ENCODE measurements at places on chromosomes 2 and 18.
A peak's percentile ranks its signal among the peaks of the same experiment; 100 is the strongest.

DNA sequence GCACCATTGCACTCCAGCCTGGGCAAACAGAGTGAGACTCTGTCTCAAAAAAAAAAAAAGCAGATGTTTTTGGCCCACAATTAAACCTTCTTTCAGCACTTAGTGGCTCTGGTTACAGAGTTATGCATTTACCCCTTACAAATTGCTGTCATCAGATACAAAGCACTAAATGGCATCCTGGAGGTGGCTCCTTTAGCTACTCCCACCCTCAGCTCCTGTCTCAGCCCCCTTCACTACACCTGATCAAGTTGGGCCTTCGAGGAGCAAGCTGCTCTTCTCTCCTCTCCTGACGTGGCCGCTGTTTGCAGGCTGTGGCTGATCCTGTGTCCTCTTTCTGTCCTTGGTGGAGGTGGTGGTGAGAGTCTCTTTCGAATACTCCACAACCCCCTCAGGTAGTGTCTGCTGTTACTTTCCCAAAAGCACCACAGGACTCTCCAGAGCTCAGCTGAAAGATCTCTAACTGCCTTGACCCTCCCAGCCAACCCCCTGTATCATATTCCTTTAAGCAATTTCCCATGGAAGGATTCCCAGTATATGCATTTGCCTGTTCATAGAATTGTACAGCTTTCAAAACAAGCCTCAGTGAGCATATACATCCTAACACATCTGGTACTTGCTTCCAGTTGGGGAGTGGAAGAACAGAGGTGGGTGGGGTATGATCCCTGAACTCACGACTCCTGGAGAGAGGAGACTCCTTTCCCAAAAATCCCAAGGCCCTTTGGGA lies 285.9 kb downstream of the CLIP4 start:
- no peak for DNase-seq

DNA sequence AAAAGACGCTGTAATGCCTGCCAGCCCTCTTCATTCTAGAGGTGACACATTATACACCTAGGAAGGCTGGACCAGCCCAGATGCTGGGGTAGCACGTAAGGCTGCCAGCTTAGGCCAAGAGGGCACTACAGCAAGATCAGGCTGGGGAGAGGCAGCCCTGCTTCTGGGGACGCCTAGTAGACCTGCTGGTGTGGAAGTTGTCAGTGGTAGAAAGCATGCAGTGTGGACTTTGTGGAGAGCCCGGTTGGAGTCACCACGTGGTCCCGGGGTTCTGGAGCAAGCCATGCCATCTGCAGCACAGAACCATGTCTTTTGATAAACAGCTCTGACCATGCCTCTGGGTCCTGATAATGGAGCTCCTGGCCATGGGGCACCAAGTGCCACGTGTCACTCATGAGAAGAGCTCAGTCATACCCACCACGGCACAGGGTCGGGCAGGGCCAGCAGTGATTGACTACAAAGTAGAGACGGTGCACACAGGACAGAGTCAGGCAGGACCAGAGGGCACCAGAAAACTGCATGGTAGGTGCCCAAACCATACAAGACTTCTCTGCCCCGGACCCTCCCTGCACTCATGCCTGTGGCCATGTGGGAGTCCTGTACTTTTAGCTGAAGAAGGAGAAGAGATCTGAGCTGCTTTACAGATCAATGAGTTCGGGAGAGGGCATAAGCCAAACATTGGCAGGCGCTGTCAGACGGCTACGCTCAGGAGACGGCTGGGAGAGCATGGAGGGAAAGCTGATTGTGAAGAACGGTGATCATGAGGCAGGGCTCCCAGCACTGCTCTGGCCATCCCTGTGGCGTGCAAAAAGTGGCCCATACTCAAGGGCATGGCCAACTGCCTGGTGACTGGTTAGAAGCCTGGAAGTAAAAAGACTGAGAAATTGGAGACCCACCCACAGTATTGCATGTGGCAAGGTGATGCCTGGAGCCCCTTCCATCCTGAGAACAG lies 114.9 kb downstream of the EIPR1 start:
- DNase-seq, result no peak

- no peak for DNase-seq
Measured at GRCh38 chr2:21282515-21282898, 158.7 kb downstream of the TDRD15 start.

DNA sequence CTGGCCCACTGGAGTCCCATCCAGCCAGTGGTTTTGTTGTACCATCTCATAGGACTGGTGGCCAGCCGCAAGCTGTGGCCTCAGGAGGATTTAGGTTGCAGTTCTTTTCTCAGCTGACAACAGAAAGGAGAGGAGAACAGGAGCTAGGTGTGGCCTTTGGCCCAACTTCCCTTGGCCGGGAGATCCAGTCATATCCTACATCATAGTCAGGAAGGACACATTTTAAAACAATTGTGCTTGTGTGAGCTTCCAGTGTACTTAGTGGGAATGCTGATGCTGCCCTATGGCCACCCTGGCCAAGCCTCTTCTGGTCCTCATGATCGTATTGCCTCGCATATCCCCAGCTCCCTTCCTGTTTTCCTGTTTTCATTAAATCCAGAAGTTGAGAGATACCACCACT lies 98.1 kb downstream of the WDSUB1 start:
- DNase-seq, result no peak

GRCh38 chr18:27609221-27609620 lies 424.1 kb upstream of the CHST9 start:
- DNase-seq, result peak; percentile 11

GRCh38 chr18:10128921-10129501 lies 215.2 kb downstream of the VAPA start:
- DNase-seq, result peak; percentile 53

DNA sequence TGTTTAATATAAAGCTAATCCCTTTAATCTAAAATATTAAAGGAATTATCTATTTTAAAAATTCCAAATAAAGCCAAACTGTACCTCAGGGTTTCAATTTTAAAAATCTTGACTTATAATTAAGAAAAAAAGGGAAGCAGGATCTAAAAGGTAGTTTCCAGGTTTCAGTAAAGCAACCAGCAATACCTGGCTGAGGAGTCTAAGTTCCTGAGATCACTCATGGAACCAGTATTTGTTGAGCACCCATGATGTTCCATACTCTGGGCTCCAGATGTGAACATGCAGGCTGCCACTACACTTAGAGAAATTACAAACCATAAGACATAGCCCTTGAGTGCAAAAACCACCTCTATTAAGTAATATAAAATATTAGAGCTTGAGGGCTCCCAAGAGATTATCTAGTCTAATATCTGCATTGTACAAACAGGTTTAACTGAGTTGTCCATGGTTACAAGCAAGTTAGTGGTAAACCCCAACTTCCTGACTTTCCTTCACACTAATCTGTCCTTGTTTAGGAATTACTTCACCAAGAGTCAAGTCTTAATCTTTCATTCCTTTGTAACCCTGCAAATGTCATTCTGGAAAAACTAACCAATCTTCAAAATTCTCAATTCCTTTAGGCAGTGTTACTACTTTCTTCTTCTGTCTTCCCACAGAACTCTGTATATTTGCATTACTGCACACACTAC lies 49.2 kb downstream of the CLASP1 start:
- peak; percentile 10 for DNase-seq

DNA sequence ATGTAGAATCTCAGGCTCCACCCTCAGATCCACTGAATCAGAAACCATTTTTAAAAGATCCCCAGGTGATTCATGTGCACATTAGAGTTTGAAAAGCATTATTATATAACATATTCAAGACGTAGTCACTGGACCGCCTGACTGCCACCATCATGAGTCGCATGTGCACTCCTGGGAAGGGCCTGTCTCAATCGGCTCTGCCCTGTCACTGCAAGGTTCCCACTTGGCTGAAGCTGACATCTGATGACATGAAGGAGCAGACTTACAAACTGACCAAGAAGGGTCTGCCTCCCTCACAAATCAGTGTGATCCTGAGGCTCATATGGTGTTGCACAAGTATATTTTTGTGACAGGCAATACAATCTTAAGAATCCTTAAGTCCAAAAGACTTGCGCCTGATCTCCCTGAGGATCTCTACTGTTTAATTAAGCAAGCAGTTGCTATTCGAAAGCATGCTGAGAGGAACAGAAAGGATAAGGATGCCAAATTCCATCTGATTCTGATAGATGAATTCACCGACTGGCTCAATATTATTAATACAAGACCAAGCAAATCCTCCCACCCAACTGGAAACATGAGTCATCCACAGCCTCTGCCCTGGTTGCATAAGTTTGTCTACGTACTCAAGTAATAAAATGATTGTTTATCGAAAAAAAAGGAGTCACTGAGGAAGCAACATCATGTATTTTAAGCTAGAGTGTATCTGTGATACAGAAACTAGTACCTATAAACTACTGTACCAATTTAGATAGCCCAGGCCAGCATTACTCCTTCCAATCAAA lies 26.2 kb downstream of the ATAD2B start:
- DNase-seq, result peak; percentile 80

GRCh38 chr18:9867071-9867594 lies 18.6 kb upstream of the TXNDC2 start:
- DNase-seq, result no peak

GRCh38 chr2:53104263-53104662 lies 663.3 kb upstream of the CHAC2 start:
- peak; percentile 67 for DNase-seq

DNA sequence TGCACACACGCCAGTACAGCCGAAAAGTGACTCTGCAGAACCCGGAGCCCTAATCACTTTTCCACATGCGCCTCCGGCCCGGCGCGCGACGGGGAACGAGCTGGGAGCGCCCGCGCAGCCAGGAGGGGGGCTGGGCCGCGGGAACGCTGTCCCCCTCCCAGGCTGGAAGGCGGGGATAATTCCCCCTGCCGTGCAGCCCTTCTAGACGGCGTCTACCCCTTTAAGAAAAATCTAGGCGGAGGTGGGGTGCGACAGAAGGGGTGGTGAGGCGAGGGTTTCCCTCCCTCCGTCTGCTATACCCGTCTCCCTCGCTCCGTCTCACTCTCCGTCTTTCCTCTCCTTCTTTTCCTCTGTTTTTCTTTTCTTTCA lies 2.4 kb downstream of the CYP26B1 start:
- DNase-seq, result no peak

- no peak for DNase-seq
Measured at GRCh38 chr2:241842067-241842415, 16.7 kb downstream of the PDCD1 start.

- peak; percentile 51 for DNase-seq
Measured at GRCh38 chr2:174586418-174587295, 10.9 kb downstream of the WIPF1 start.

GRCh38 chr2:47916412-47916811 lies 10.1 kb upstream of the FBXO11 start:
- DNase-seq, result no peak

DNA sequence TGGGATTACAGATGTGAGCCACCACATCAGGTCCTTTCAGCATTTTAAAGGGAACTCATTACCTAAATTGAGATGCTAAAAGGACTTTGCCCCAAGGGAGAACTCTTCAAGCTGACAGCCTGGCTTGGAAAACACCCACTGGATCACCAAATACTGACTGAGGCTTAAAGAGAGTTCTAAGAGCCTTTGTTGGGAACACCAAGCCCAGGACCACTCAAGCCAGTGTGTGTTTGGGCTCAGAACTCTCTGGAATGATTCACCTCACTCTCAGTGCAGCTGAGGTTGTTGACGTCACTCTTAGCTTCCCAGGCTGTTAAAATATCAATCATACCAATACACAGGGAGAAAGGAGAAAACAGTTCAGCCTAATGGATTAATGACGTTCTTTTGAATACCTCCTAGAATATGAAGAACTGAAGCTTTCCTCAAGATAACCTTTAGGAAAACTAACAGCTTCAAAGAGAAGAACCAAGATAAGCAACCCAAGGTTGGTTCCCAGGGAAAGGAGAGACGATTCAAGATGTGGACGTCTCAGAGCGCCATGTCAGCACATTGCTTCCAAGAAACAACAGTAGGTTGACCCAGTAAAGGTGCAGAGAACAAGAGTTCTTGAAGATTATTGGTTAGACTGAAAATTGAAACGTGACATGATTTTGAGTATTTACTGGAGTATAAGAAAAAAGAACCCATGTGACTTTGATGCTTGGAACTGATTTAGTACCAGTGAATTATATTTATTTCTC lies 48.0 kb upstream of the MGAT4A start:
- no peak for DNase-seq
